ENCODE measurements at places on chromosomes 2 and 18. TPM values are rescaled to one million over a fixed set of nuclear protein-coding genes. Genes with fewer than 3 reads are reported as not detected.

Gene FN1
- not detected for total RNA-seq

Gene SCN7A
- not detected for total RNA-seq

Gene GNAL
- not detected for total RNA-seq

Gene DLGAP1
- total RNA-seq = not detected

Gene CHRNG
- not detected for total RNA-seq

Gene SGPP2
- 2.8 TPM for total RNA-seq

Gene PDCD1
- 20.3 TPM for total RNA-seq

Gene GREB1
- total RNA-seq = 1.5 TPM

Gene FASTKD1
- 55.4 TPM for total RNA-seq

Gene DSG4
- total RNA-seq = not detected

Gene ITGA4
- 61.6 TPM for total RNA-seq

Gene PLEKHH2
- 0.56 TPM for total RNA-seq

Gene CDH19
- not detected for total RNA-seq

Gene POTEI
- not detected for total RNA-seq

Gene CFAP53
- total RNA-seq = 0.27 TPM

Gene KCNG3
- total RNA-seq = 2.1 TPM

Gene DSC2
- not detected for total RNA-seq

Gene SLC5A7
- total RNA-seq = not detected

Gene TXNDC2
- not detected for total RNA-seq

Gene CNTNAP5
- not detected for total RNA-seq

Gene ANTXR1
- total RNA-seq = 0.05 TPM

Gene TWIST2
- total RNA-seq = not detected

Gene CD8A
- 419 TPM for total RNA-seq

Gene MC5R
- total RNA-seq = not detected

Gene STEAP3
- 0.34 TPM for total RNA-seq

Gene C2orf78
- total RNA-seq = not detected

Gene RAMP1
- 1.0 TPM for total RNA-seq

Gene LRRTM4
- not detected for total RNA-seq

Gene MOCOS
- total RNA-seq = 0.18 TPM

Gene HOXD12
- total RNA-seq = not detected

Gene CDCA7
- total RNA-seq = 91.7 TPM

Gene REG3A
- total RNA-seq = not detected

Gene NDUFV2
- total RNA-seq = 332 TPM

Gene CD8B2
- total RNA-seq = 3.9 TPM

Gene OST4
- total RNA-seq = 257 TPM

Gene RPRM
- 0.20 TPM for total RNA-seq

Gene SLC4A5
- total RNA-seq = 1.8 TPM

Gene ACTG2
- 0.11 TPM for total RNA-seq

Gene DIPK1C
- not detected for total RNA-seq

All from activated CD8-positive, alpha-beta T cell treated with anti-CD3 and anti-CD28 coated beads for 36 hours (primary cell).